ENCODE measurements at places on chromosomes 12 and 14.
A peak's percentile ranks its signal among the peaks of the same experiment; 100 is the strongest.

DNA sequence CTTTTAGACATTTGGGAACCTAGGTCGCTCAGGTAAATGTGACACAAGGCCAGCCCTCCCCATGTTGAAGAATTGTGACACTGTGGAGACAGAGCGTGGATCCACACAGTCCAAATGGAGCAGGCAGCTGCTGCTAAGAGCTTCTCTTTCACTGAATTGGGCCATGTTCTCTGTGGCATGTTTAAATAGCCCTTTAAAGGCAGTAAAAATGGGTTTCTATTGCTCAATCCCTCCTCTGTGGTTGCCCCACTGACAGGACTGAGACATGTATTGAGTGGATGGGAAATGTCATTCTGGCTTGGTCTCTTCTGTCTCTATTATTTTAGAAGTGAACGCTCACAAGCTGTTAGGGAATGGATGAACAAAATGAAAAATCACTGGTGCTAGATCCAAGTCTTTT, 84.0 kb upstream of the PRICKLE1 start:
- DNase-seq, result no peak

DNA sequence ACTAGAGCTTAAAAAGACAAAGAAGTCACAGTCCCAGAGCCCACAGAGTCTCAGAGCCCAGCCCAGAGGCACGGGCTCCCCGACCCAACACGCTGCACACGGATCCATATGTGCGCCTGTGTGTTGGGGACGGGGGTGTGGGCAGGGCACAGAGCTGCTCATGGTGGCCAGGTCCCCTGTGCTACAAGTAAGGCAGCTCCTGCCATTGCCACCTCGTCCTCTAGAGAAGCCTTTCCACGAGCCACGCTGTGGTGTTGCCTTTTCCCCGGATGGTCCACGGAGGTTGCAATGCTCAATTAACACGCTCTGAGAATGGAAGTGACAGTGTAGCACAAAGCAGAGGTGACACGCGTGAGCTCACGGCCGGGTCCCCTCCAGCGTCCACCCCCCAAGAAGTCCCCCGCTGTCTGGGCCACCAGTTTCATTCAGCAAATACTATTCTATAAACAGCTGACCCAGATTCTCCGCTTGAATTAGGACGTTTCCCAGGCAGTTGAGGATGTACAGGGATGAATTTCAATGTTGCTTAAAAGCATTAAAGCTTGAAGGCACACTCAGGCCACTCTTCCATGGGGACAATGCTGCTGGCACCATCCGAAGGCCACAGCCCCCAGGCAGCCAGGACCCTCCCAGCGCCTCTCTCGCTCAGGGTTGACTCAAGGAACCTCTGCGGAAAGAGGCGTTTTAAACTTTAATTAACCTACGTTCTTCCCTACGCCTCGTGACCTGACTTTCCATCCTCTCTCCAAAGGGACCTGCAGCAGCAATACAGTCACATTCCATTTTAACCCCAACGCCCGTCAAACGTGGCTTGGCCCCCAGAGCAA, 22.7 kb upstream of the EIF5 start:
- DNase-seq, result no peak

DNA sequence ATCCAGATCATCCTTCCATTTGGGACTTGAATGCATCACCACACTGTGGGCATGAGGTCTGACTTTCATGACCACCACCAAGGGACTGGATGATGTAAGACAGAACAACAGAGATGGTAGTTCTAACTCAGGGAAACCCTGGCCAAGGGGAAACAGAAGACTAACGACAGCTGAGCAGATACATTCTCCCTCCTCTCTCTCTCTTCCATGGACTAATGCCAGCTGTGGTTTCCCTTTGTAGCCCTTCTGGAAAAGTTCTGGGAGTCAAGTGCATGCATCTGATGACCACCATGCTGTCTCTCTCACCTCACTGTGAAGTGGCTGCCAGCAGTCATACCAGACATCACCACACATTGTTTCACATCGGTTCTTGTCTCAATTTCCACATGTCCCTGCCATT, 3.4 kb downstream of the TAS2R30 start:
- DNase-seq, result no peak

- DNase-seq, result no peak
Measured at GRCh38 chr12:95499772-95500171, 25.8 kb downstream of the METAP2 start.

DNA sequence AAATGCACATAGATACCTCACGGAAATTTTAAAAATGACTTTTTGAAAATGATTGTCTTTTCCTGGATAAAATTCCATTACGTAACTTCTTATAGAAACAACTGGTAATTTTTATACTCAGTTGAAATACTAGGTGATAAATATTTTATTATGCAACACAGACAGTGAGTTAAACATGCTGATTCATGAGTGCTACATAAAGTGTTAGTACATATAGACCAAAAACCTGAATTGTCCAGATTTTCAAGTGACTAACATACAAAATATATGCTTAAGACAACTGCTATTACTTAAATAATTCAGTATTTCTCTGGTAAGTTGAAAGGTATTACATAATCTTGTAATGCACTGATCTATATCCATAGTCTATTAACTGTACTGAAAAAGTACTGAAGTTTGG, 11.9 kb downstream of the PTPRO start:
- no peak for DNase-seq

- DNase-seq, result no peak
Measured at GRCh38 chr12:49413010-49413409, 45.7 kb downstream of the SPATS2 start.

DNA sequence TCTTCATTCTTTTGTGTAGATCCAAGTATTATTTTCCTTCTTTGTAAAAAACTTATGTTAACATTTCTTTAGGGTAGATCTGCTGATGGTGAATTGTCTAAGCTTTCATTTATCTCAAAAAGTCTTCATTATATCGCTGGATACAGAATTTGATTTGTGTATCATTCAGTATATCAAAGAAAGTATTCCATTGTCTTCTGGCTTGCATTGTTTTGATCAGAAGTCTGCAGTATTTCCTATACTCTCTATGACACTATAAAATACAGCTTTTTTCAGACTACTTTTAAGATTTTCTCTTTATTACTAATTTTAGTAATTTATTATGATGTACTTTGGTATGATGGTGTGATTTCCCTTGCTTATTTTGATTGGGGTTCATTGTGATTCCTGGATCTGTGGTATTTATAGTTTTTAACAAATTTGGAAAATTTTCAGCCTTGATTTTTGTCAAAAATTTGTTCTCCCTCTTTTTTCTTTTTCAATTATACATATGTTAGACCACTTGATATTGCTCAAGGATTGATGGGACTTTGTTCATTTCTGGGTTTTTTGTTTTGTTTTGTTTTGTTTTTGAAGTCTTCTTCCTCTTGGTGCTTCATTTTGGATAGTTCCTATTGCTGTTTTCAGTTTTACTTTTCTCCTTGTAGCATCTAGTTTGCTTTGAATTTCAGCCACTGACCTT, 176.5 kb downstream of the ZFP36L1 start:
- DNase-seq, result no peak

DNA sequence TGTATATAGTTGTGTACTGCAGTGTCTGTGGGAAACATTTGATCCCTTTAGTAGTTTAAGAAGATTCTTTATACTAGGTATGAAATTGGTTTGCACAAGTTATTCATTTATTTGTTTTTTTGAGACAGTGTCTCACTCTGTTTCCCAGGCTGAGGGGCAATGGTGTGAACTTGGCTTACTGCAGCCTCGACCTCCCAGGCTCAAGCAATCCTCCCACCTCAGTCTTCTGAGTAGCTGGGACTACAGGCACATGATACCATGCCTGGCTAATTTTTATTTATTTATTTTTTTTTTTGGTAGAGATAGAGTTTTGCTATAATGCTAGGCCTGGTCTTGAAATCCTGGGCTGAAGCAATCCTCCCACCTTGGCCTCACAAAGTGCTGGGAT, 209.4 kb downstream of the RASSF9 start:
- no peak for DNase-seq

DNA sequence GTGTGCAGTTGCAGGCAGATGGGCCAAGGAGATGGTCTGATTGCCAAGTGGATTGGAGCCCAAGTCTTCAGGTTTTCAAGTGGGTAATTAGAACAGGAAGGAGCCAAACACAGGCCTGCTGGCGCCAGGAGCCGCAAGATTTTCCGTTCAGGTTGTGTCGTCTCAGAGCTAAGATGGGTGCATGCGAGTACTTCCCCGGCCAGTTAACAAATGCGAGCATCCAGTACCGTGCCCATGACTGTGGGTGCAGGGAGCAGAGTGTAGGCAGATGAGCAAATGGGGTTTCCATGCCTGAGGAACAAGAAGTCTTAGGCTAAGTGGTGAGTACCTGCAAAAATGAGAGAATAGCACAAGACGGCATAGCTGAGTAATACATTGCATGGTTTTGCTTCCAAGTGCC, 90.5 kb downstream of the CHST11 start:
- DNase-seq, result peak; percentile 56

Measured in NCI-H446 (cell line).